Left lung (tissue), 14 donors: ENCODE measurements at places on chromosomes 11 and 22.

GRCh38 chr11:109435121-109435742 lies 13.2 kb downstream of the C11orf87 start:
- DNase-seq = no peak

DNA sequence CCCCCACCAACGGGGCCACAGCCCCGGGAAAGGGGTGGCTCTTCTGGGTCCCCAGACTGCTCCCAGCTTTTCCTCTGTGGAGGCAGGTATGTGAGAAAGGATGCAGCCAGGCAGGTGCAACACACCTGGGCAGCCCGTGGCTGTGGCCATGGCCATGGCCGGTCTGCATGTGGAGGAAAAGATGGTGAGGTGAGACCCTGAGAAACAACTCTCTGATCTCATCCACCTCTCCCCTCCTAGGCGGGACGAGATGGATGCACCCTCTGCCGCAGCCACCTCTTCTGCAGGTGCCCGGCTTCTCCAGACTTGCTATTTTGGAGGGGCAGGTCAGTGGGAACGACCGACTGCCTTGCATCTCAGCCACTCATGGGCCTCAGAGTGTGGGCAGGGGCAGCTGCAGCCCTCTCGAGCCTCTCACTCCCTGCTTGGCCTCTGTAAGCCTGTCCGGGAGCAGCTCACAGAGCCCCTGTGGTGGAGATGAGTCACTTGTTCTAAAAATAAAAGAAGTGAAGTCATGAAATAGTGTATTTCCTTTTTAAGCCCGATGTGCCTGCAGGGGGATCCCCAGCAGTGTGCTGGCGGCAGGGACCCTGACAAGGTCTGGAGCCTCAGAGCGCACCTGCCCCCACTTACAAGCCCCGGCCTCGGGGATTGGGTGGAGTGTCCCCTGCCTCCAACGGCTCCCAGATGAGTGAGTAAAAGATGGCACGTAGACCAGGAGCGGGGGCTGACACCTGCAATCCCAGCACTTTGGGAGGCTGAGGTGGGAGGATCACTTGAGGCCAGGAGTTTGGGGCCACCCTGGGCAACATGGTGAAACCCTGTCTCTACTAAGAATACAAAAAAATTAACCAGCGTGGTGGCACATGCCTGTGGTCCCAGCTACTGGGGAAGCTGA lies 10.7 kb downstream of the SMIM38 start:
- DNase-seq = no peak

DNA sequence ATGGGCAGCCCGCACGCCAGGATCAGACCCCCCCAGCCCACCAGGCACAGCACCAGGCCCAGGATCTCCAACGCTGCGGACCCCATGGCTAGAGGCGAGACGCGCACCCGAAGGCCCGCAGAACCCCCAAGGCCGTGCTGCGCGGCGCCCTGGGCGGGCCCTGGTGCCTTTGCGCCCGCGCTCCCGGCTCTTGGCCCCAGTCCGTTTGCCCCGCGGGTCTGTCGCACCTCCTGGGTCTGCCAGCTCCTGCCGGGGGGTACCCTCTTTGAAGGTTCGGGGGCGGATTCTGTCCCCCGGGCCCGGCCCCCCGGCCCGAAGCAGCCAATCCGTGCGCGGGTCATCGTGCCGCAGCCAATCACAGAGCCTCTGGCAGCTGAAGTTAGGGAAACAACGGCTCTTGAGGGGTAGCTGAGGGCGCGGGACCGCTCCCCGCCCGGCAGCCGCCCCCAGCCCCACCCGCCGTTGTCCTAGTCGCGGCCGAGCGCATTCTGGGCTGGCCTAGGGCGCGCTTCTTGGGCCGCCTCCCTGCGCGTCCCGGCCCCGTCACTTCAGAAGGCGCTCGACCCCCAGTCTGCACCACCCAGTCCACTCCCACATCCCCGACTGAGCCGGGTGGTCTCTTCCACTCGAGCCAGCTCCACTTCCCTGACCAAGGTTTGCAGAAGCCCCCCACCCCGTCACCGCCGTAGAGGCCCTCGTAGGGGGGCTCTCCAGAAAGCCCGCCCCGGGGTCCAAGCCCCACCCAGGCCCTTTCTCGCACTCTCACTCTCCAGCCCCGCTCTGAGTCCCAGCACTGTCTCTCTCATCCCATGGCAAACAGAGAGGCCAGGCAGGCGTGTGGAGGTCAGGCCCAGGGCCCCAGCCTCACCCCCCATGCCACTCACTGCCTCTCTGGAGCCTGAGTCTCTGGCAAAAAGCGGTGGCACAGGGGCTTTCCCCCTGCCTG lies at the start of gene CLDN5:
Gene CLDN5, minus strand, starts transcription at position 241 of the 946 bp plus-strand sequence. Its CDS starts 155 bp downstream, at position 86.
- DNase-seq = peak; percentile 61

- DNase-seq = no peak
These were observed 53.2 kb downstream of the OR4C6 start for GRCh38 chr11:55714982-55715888.

- no peak for DNase-seq
These were observed 41.8 kb downstream of the GALNT18 start for GRCh38 chr11:11580012-11580411.

DNA sequence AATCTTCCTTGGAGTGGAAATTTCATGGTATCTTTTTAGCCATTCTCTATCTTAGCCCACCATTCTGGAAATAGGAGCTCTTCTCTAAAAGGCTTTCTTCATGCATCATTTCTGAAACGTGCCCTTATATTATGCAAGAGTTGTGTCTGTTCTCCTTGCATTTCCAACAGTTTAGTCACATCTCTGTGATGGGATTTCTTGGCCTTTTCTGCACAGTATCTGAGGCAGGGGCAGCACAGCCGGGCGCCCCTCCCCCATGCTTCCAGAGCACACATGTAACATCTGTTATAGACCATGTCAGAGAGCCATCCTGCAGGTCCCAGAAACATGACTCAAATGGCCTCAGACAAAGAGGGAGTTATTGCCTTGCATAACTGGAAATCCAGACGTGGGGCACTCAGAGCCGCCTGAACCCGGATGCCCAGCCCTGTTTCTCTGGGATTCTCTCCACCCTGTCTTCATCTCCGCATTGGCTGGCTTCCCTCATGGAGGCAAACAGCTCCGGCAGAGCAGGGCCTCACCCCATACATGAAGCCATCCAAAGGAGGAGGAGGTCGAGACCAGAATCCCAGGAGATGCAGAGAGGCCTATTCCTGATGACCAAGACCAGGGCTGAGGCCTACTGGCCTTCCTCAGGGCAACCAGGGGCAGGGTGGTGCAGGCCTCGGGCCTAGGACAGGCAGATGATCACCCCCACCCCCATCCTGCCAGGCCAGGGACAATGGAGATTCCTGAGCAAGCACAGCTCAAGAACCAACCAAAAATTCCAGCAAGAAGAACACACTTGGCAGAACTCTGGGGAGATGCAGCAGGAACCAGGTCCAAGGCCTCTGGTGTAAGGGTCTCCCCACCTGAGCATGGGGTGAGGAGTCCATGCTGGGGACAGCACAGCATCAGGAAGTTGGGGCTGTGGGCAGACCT lies 61.3 kb downstream of the IGLL5 start:
- no peak for DNase-seq

GRCh38 chr11:17921659-17922415 lies 91.0 kb downstream of the SERGEF start:
- DNase-seq = peak; percentile 6

DNA sequence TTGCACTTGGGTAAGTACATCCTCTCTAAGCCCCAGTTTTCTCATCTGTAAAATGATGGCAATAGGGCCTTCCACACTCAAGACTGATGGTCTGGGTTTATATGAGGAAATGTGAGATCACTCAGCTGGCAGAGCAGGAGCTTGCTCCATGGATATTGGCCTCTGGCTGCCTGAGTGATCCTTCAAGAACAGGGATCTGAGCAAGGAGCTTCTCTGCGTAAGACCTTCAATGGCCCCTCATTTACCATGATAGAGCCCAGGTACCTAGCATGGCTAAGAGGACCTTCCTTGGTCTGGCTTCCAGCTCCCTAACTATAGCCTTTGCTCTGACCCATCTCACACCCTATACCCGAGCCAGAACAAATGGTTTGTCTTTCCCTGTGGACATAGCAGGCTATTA lies 5.5 kb downstream of the ROBO4 start:
- no peak for DNase-seq

DNA sequence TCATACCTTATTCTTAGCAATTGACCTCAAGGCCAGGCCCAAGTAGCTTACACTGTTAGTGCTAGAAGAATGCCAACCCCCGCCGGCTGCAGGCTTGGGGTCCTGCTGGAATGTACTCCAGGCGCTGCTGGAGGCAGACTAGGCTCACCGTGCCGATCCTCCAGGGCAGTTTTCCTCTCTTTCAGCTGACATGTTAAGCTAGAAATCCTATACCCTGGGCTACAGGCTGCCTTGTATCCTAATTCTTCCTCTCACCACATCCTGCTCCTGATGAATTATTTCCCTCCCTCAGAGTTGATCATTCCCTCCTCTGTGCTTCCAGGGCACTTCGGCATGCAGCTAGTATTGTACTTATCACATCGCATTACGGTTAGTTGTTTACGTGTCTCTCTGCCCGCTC lies 3.4 kb downstream of the SPTBN2 start:
- no peak for DNase-seq

GRCh38 chr11:86918973-86919372 lies 36.2 kb downstream of the FZD4 start:
- no peak for DNase-seq
